ENCODE measurements at places on chromosomes 12 and 14.

DNA sequence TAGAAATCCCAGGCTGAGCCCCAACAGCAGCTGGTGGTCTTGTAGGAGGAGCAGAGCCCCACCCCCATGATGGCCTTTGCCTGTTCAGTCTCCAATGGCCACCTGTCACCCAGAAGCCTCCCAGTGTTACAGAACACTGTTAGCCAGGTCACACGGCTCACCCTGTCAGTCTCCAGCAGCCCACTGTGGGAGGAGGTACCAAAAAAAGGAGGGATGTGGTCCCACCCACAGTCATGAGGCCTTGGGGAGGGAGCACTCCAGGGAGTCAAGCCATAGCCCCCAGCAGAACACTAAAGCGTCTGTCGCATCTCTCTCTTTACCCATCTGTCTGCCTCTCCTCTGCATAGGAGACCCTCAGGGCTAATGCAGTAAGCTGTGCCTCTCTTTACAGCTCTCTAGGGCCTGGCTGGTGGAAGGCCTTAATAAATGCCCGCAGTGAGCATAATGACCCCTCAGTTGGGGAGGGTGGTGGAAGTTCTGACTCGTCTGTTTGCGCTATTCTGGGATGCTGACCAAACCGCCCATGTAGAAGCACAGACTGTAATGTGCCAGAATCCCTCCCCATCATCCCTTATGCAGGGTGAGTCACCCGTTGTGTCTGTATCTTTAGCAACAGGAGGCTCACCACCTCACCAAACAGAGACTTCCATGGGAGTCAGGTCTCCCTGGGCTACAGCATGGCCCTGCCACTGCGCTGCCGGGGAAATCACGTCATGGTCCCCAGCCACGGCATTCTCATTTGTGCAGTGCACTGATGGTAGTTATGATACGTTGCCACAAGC lies 14.6 kb downstream of the C14orf132 start:
- DNase-seq = no peak

DNA sequence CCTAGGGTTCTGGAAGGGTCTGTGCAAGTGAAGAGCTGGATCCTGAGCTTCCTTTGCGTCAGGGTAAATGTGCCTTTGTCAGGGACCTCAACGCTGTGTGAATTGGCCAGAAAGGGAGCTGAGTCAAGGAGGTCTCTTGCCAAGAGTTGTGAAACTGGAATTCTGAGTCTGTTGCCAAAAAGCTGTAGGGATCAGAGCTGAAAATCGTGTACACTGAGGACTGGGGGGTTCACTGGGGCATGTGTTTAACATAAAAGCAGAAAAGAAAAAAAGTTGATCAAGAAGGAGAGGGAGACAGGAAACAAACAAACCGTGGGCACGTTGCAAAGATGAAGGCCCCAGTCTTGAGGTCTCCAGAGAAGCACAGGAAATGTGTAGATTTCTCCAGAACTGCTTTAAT lies 1081.5 kb downstream of the VRK1 start:
- no peak for DNase-seq

DNA sequence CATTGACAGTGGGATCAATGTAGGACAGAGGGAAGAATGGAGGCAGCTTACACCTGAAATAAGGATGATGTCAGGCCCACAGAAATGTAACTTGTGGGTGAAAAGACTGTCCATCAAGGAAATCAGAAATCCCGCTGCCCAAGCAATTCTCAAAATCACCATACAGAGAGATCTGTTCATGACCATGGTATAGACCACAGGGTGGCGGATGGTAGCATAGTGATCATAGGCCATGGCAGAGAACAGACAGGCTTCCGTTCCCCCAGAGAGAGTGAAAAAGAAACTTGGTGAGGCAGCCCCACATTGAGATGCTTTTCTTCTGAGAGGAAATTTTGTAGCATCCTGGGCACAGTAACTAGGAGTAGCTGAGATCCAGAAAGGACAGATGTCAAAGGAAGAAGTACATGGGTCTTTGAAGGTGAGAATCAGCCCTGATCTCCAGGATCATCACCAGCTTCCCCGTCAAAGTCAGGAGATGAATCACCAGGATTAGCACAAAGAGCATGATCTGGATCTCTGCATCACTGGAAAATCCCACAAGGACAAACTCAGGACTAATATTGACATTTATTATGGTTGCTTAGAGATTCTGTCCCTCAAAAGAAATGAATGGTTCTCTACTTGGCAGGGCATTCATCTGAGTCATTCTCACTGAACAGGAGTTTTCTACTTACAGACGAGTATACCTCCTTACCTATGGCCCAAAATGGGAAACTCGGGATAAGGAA lies 5.5 kb upstream of the ZNF641 start:
- DNase-seq = no peak

GRCh38 chr12:108611884-108612415 lies 14.1 kb upstream of the TMEM119 start:
- no peak for DNase-seq

DNA sequence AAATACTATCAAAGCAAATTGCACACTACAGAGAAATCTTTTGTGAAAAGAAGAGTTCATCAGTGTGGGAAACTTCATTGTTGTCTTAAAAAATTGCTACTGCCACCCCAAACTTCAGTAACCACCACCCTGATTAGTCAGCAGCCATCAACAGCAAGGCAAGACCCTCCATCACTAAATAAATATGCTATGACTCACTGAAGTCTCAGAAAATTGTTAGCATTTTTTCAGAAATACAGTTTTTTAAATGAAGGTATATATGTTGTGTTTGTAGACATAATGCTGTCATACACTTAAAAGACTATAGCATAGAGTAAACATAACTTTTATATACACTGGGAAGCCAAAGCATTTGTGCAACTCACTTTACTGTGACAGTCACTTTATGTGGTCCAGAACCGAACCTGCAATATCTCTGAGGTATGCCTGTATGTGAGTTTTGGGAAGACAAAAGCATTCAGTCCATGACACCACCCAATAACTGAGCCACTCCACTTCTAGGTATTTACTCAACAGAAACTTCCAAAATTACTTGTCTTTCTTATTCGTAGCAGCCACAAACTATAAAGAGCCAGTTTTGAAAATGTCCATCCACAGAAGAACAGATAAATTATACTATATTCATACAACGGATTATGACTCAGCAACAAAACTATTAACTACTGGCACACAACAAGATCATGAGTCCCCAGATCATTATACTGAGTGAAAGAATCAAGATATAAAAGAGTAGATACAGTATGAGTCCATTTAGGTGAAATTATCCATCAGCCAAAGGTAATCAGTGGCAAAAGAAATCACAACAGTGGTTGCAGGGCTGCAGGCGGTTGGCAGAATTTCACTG lies 649.6 kb downstream of the BCL11B start:
- DNase-seq = no peak

GRCh38 chr12:122297494-122297893 lies 31.2 kb upstream of the VPS33A start:
- DNase-seq = no peak

DNA sequence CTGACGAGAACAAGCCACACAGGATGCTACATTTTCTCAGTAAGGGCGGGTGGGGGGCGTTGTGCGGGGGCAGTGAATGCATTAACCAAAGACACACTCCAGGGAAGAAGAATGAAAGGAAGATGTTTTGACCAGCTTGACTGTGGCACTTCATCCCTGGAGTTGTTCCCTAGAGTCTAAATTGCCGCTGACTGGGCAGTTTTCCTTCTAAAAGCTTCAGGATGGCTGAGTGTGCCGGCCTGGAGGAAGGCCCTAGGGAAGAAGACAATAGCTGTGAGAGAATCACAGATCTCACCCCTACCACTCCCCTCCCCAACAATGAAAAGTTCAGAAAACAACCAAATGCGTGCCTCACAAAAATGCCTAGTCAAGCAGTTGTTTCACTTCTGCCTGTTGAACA lies 67.2 kb downstream of the NKX2-1 start:
- DNase-seq = peak; percentile 57

DNA sequence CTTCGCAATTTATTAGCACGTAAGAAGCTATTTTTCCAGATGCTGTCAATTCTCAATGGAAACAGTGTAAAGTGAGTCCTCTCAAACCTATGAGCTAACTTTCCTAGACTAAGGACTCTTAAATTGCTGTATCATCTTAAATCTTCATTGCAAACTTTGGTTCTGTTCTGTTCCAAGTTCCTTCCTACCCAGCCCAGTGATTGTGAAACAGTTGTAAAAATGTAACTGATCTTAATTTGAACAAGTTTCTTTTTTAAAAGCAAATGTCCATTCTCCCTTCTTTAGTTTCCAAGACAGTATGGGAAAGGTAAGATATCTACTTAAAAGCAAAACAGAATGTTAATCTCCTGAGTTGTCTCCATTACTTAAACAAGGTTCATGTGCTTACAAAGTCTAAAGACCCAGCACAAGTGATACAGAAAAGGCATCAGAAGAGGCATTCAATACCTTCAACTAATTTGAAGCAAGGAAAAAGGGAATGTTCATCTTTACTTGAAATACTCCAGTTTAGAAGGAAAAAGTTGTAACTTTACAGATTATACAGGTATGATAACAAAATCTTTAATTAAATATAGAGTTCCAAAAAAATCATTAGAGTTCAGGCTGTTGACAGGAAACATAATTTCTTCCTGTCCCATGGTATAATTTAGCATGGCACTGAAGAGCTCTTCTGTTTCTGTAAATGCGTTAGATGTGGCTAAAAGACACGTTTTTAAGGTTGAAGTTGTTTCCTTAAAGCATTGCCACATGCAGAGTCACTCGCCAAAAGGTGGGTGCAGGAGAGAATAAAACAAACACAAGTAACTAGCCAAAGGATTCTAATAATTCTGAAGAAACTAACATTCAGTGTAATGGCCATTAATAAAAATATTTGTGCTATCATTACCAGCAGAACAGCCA lies 101.5 kb upstream of the USP15 start:
- no peak for DNase-seq

DNA sequence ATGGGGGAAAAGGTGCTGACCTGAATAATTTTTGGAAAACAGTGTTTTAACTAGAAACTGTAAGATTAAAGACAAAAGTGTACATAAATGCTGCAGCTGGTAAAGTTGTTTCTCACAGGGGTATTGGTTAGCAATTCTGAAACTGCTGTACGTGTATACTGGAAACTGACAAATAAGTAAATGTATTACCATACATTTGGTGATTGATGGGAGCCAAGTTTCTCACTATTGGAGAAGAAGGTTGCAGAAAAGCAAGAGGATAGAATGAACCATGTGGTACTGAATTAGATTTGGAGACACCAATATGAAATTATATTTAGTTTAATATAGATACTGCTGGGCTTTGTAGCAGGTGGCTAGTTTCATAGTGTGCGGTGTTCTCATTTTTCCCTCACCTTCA lies 19.6 kb upstream of the FBXO33 start:
- DNase-seq = no peak

DNA sequence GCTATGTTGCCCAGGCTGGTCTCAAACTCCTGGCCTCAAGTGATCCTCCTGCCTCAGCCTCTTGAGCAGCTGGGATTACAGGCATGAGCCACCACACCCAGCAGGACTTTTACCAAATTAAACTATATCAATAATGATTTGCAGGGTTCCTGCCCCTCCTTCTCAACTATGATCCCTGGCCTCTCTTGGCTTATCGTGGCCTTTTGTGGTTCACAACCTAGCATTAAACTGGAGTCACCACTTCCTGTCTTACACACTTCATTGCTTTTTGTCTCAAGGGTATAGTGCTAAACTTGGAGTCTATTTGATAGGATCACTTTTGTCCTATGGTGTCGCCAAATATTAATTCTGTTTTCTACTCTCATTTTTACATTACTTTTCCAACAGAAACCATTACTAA lies 64.5 kb downstream of the SEC23A start:
- DNase-seq = no peak

- DNase-seq = no peak
Measured at GRCh38 chr12:102609996-102610395, 129.6 kb upstream of the IGF1 start.

Measured in NCI-H1105 treated with DMSO at 0.1 percent for 48 hours (cell line).